ENCODE measurements at places on chromosomes 5 and 9. TPM values are rescaled to one million over a fixed set of nuclear protein-coding genes. Genes with fewer than 3 reads are reported as not detected.

DNA sequence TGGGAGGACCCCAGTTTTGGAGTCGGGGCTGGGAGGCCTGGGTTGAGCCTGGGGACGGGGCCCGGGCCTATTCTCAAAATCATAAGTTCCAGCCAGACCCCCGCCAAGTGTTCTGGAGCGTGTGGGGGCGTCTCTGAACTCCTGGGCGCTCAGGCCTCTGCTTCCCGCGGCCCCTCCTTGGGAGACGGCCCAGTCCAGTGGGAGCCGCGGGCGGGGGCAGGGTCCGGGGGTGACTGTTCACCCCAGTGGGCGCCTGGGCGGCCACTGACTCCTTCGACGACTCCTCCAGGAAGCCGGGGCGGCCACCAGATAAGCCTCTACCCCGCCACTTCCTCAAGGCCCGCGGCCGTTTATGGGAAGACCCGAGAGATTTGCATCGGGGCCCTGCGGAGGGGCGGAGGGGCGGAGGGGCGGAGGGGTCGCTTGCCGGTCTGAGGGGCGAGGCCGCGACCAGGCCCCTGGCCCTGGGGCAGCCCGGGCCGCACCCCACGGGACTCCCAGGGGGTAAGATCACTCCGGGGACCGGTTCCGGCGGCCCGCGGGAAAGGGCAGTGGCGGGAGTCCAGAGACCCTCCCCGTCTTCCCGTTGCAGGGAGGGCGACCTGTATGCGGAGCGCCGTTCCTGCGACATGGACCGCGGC lies 655 bp downstream of the TOR4A start:
- peak; percentile 7 for DNase-seq

DNA sequence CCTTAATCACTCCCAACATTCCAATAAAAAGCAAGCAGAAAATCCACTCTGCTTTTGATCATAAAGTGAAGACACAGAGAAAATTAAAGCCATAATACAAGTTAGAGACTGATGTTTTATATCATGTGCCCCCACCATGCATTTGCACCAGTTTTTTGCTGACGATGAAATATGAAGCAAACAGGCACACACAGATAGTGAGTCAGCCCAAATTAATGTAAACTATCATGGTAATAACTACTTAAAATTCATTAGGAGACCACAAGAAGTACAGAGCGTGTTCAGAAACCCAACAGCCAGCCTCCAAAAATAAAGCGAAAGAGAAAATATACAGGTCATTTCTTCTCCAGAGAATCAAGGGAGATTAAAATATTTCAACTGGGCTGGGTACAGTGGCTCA lies 46.4 kb upstream of the KDM4C start:
- DNase-seq, result no peak

- DNase-seq, result no peak
Observed at GRCh38 chr5:685262-686171, 7.6 kb downstream of the TPPP start.

GRCh38 chr5:21398511-21398910 lies 1410.5 kb upstream of the CDH18 start:
- DNase-seq, result no peak

The IL7R gene
- not detected for total RNA-seq

The PHF24 gene
- total RNA-seq, result not detected

The GFI1B gene
- 0.53 TPM for total RNA-seq

The SPATA31C1 gene
- total RNA-seq, result 0.10 TPM

Measured in SJCRH30 (cell line).